ENCODE measurements at places on chromosomes 6 and 20. TPM values are rescaled to one million over a fixed set of nuclear protein-coding genes. Genes with fewer than 3 reads are reported as not detected.

- no peaks in the 10 kb centered on the region for H3K36me3 ChIP-seq
- H3K27ac ChIP-seq = no peak overlapping the region
- no peak overlapping the region for H3K4me3 ChIP-seq
- DNase-seq = no peak
- H3K4me1 ChIP-seq = peaks cover 12% of the 10 kb centered on the region
These were observed 18.1 kb upstream of the NXT1 start for GRCh38 chr20:23332467-23332866.

DNA sequence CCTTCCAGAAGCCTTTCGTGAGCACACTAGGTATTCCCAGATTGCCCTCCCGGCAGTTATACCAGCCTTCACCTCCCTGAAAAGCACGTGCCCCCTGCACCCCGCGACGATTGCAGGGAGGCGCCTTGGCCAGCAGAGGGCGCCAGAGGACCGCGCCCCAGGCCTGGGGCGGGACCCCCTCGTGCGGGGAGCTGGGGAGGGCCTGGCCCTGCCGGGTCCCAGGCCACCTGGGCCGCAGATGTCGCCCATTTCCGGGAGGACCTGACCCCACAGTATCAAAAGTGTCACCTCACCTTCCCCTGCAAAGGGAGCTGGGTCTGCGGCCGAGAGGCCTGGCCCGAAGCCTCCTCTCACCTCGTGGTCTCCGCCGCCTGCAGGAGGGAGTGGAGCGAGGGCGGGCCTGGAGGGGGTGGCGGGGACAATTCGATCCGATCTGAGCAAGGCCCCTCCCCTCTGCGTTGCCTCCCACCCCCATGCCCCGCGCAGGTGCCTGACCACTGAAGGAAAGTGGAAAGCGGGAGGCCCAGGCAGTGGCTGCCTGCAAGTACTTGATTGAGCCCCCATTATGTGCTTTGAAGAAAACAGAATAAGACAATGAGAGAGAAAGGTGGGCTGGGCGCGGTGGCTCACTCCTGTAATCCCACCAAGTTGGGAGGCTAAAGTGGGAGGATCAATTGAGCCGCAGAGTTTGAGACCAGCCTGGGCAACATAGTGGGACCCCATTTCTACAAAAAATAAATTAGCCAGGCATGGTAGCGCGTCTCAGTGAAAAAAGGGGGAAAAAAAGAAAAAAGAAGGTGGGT, 3.5 kb upstream of the SNAI1 start:
- no peak overlapping the region for H3K27ac ChIP-seq
- H3K4me1 ChIP-seq = peaks cover 13% of the 10 kb centered on the region
- no peaks in the 10 kb centered on the region for H3K36me3 ChIP-seq
- peak; percentile 38 for DNase-seq
- peaks cover 31% of the 10 kb centered on the region for H3K27me3 ChIP-seq

DNA sequence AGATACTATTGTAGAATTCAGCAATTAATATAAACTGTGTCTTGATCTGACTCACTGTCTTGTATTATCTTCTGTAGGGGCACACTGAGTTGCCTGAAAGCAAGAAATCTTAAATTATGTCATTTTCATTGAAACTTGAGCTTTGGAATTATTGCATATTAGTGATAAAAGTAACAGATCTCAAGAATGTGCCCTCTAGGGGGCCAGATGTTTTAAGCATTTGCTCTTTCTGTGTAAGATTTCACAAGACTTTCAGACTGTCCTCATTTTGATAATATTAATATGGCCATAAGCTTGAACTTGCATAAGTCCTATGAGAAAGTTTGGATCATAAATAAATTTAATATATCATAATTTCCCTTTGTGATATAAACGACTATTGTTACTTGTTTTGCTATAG, 55.5 kb upstream of the MYO6 start:
- DNase-seq = no peak
- no peaks in the 10 kb centered on the region for H3K4me1 ChIP-seq
- H3K36me3 ChIP-seq = peaks cover 46% of the 10 kb centered on the region
- H3K27me3 ChIP-seq = no peaks in the 10 kb centered on the region

DNA sequence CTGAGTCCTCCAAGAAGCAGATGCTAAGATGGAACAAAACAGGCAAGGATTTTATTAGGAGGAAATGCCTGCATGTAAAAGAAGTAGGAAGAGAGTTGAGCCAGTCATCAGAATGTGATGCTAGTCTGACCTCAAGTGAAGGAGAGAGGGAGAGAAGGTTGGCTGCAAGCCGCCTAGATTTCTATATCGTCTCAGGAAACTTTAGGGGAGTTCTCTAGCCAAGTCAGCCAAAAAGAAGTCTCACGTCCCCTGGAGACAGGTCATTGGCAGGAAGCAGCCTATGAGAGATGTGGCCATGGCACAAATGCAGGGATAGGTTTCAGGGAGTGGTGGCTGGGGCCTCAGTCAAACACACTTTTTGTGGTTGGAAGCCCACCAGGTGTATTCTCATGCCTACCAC, 378.0 kb downstream of the CD109 start:
- H3K4me3 ChIP-seq = no peak overlapping the region
- no peak for DNase-seq
- H3K4me1 ChIP-seq = no peaks in the 10 kb centered on the region
- no peaks in the 10 kb centered on the region for H3K27me3 ChIP-seq
- no peak overlapping the region for H3K27ac ChIP-seq
- no peaks in the 10 kb centered on the region for H3K36me3 ChIP-seq

DNA sequence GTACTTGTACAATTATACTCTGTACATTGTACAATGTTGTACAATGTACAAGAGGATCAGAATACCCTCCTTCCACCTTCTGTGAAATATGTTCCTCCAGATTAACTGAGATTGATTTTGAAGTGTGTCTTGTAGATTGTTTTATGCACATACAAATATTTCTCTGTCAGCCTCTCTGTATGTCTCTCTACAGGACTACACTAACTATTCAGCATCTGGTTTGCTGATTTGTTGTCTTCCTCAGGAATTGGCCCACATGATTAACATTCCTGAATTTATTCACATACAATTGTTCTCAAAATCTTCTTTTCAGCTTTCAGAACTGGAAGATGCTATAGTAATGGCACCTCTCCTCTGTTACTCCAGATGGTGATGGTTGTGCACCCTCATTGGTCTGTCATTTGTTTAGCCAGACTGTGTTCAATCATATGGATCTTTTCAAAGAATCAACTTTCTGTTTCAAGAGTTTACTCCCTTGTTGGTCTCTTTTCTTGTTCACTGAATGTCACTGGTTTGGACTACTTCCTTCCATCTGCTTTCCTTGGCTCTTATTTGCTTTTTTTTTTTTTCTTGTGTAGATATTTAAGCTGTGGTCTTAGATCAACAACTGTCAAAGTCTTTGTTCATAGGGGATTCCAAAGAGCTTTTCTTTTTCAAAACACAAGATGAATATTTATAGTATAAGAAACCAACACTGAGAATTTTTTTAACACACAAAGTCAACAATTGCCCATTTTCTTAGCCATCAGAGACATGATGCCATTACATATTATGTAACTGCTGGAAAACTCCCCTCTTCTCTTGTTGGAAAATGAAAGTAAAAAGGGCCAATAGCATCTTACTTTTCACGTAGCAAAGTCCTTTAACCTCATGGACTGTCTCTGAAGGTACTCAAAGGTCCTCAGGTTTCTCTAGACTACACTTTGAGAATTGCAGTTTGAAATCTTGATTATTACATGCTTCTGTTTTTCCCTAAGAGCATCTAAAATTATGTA, 67.9 kb downstream of the LPA start:
- H3K27ac ChIP-seq = no peak overlapping the region
- H3K36me3 ChIP-seq = no peaks in the 10 kb centered on the region
- DNase-seq = no peak
- no peak overlapping the region for H3K4me3 ChIP-seq
- no peaks in the 10 kb centered on the region for H3K27me3 ChIP-seq

DNA sequence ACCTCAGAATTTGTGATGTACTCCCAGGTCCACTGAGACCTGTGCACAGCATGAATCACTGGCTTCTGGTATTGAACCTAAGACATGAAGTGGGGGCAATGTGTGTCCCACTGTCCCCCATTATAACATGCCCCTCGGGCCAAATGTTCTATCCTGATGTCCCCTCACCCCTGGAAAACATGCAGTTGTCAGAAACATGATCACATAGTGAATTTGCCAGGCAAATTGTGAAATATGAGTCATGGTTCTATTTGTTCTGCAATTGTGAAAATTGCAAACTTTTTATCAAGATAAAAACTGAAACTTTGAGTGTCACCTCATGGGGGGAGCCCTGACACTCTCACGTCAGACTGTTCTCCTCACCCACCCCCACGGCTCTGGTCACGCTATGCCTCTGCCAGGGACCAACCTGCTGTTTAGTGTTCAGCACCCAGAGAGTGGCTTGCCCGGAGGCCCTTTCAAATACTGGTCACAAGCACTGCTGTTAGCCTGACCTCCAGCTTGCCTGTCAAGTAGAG, 305.3 kb downstream of the CLIC5 start:
- no peak overlapping the region for H3K27ac ChIP-seq
- DNase-seq = peak; percentile 77
- peaks cover 2% of the 10 kb centered on the region for H3K36me3 ChIP-seq
- no peaks in the 10 kb centered on the region for H3K27me3 ChIP-seq
- peaks cover 57% of the 10 kb centered on the region for H3K4me1 ChIP-seq
- H3K4me3 ChIP-seq = peak overlapping the region; percentile 20

DNA sequence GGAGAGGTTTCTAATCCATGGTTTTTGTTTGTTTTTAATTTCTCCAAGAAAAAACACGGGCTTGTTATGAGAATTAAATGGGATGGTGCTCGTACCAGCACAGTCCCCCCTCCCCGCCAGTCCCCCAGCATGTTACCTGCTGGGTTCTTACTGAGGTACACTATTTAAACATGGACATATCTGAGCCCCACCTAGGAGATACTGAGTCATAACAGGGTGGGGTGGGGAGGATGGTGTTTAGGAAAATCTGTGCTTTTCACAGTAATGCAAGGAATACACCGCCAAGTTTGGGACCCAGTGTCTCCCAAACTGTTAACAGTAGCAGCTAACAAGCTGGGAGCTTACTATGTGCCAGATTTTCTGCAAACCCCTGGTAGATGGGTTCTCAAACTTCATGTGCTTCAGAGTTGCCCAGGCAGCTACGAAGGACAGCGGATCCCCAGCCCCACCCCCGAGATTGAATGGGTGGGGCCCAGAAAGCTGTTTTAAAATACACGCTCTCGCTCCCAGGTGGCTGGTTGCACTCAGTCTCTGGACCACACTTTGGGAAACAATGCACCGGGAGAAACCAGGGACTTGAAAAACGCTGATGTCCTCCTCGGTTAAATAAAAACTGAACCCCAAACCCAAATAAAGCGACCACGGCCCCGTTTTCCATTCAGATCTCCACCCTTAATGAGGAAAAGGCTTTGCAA, 995 bp downstream of the ZFP64 start:
- DNase-seq = peak; percentile 31
- H3K4me1 ChIP-seq = peaks cover 18% of the 10 kb centered on the region
- H3K27me3 ChIP-seq = no peaks in the 10 kb centered on the region
- peak overlapping the region; percentile 87 for H3K27ac ChIP-seq
- peaks cover 8% of the 10 kb centered on the region for H3K36me3 ChIP-seq

DNA sequence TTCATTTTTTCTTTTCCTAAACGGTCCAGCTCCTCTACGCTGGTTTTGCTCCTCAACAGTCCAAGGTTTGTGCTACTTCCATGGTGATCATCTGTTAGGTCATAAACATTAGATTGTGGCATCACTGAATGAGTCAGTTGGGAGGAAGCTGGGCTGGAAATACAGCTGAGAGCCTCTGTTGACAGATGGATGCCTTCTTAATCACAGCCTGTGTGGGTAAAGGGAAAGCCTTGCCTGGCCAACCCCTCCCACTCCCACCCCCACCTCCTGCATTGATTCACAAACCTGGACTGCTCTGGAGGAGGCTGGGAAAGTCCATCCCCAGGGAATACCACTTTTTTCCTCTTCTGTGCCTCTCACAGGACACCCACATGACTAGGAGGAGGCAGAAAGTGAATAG, 180.6 kb upstream of the CCN2 start:
- no peak for DNase-seq
- no peak overlapping the region for H3K27ac ChIP-seq
- H3K4me3 ChIP-seq = no peak overlapping the region
- H3K36me3 ChIP-seq = no peaks in the 10 kb centered on the region
- H3K27me3 ChIP-seq = peaks cover 6% of the 10 kb centered on the region
- peaks cover 8% of the 10 kb centered on the region for H3K4me1 ChIP-seq

- no peaks in the 10 kb centered on the region for H3K27me3 ChIP-seq
- peaks cover 19% of the 10 kb centered on the region for H3K36me3 ChIP-seq
- peak overlapping the region; percentile 43 for H3K4me3 ChIP-seq
- DNase-seq = peak; percentile 27
These were observed 33.4 kb downstream of the MTRES1 start for GRCh38 chr6:107061125-107062020.

GRCh38 chr20:57500962-57501361, 24.0 kb downstream of the CTCFL start:
- H3K36me3 ChIP-seq = no peaks in the 10 kb centered on the region
- no peak overlapping the region for H3K4me3 ChIP-seq
- no peak overlapping the region for H3K27ac ChIP-seq
- H3K4me1 ChIP-seq = peaks cover 8% of the 10 kb centered on the region

GRCh38 chr20:54134445-54135220, 39.2 kb downstream of the CYP24A1 start:
- no peaks in the 10 kb centered on the region for H3K36me3 ChIP-seq
- no peak for DNase-seq
- H3K4me1 ChIP-seq = no peaks in the 10 kb centered on the region

DNA sequence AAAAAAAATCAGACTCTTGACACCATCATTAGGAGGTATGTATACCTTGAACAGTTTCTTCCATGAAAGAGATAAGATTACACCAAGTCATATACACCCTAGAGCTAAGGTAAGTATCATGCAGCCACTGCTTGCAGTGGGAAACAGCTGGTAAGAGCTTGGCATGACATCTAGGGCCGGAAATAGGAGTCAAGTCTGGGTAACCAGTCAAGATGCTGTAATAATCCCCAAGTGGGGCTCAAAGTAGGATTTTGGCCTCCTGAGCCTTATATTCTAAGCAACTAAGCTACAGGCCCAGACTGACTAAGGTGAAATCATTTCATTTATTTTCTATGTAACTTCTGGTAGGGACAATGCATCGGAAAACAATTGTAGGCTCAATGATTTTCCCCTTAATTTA, 23.9 kb downstream of the TRERF1 start:
- peaks cover 40% of the 10 kb centered on the region for H3K36me3 ChIP-seq
- H3K27me3 ChIP-seq = no peaks in the 10 kb centered on the region
- H3K4me1 ChIP-seq = peaks cover 52% of the 10 kb centered on the region
- DNase-seq = no peak
- no peak overlapping the region for H3K27ac ChIP-seq

GRCh38 chr6:39634646-39635341, 90.4 kb downstream of the KIF6 start:
- no peak overlapping the region for H3K27ac ChIP-seq
- H3K27me3 ChIP-seq = peaks cover 2% of the 10 kb centered on the region
- H3K36me3 ChIP-seq = no peaks in the 10 kb centered on the region
- H3K4me3 ChIP-seq = no peak overlapping the region

GRCh38 chr6:33903579-33903978, 99.8 kb upstream of the MLN start:
- H3K27me3 ChIP-seq = no peaks in the 10 kb centered on the region
- no peaks in the 10 kb centered on the region for H3K36me3 ChIP-seq
- H3K4me1 ChIP-seq = peaks cover 45% of the 10 kb centered on the region
- H3K27ac ChIP-seq = peak overlapping the region; percentile 23
- no peak for DNase-seq

Gene ARFGEF3
- 0.55 TPM for total RNA-seq

Gene CEP57L1
- total RNA-seq = 18.2 TPM

Gene ZNF334
- 1.4 TPM for total RNA-seq

Gene CCN5
- not detected for total RNA-seq

Gene TBXT
- total RNA-seq = not detected

Gene OTOR
- total RNA-seq = not detected

Gene OVOL2
- not detected for total RNA-seq

Gene NDUFAF5
- total RNA-seq = 33.3 TPM

Gene TRAPPC3L
- total RNA-seq = not detected

Gene GTPBP2
- total RNA-seq = 78.4 TPM

Gene LST1
- 14.6 TPM for total RNA-seq

Gene GPSM3
- total RNA-seq = 90.7 TPM
